Fibroblast of upper back skin (primary cell): ENCODE measurements at places on chromosomes 12 and 14.

GRCh38 chr14:25011095-25011494, 38.9 kb downstream of the STXBP6 start:
- no peak for DNase-seq

DNA sequence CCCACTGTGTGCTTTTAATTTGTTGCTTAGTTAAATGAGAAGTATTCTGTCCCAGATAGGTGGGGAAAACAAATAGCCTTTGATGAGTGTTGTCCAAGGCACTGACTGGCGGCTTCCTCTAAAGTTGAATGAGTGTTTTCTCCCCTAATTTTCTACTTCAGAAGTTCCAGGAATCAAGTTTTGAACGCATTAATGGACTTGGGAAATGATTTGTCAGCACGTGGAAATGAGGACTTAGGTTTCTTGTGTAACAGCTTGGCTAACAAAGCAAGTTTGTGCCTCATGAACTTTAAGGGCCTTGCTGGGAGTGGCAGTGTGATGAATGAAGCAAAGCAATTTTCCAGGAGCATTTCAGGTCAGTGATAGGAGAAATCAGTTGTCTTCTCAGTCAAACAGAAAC, 56.9 kb downstream of the LIN52 start:
- no peak for DNase-seq

DNA sequence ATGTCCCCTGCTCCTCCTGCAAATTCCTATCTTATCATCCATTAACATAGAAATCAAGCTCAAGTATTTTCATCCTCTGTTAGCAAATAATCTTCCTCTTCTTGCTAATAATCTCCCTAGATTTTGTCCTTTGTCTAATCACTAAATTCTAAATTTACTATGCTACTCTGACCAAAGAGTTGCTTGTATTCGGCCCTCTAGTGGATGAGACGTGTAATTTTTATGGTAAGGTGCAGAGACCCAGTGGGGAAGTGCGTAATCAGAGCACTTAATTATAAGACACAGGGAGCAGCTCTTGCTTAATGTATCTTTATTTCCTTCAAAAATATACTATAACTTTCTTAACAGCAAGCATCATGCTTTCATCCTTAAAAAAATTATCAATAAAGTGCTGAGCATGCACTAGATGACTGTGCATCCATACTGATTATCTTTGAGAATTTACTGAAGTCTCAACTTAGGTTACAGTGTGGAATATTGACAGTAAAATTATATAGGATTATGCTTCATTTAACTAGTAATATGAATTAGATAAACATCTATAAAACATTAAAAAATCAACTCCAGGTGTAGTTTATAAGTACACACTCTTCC, 212.6 kb downstream of the SLC16A7 start:
- DNase-seq: peak; percentile 36

DNA sequence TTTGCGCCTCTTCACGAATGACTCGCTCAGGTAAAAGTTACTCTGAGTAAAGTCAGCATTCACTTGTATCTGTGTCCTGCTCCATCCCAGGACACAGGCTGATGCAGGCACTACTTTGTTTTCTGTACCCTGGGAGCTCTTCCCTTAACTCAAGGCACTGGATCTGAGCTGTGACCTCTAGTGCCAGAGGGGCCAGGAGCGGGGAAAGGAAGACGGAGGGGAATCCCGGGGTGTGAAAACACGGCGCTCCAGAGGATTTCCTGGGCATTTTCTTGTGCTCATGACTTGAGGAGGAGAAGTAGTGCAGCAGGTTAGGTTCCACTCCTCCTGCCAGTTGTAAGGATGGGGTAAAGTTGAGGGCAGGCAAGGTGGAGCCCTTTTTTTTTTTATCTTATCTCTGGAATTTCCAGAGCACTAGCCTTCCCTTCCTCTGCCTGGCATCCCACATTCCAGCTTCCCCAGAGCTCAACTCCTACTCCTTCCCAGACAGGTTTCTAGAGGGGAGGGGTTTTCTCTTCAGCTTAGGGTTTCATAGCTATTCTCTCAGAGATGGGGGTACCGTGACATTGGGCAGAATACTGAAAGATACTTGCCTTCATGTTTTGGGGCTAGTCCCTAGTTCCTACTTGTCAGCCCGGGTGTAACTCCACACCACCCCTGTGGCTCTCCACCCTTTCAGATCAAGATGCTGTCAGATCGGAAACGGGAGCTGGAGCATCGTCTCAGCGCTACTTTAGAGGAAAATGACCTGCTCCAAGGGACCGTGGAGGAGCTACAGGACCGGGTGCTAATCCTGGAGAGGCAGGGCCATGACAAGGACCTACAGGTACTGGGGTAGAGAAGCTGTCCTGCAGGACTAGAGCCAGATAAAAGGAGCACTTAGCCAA, 52.3 kb downstream of the RAB35 start:
- DNase-seq: no peak

- DNase-seq: no peak
These were observed 20.8 kb upstream of the AMN start for GRCh38 chr14:102901633-102902032.

DNA sequence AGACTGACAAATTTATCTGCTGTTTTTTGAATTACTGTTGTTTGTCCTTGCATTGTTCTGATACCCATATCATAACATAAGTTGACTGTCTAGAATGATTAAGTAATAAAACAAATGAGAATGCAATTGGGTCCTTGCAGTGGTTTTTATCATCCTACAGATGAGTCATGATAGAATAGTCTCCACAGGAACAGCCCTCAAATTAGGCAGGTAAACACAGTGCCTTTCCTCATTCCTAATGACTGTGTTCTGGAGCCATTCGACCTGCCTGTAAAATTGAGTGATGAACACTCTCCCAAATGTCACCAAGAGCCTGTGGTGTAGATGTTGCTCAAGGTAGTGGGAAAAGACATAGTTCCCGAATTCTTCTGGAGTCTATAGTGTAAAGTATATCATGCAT, 12.3 kb downstream of the NKX2-8 start:
- DNase-seq: no peak

DNA sequence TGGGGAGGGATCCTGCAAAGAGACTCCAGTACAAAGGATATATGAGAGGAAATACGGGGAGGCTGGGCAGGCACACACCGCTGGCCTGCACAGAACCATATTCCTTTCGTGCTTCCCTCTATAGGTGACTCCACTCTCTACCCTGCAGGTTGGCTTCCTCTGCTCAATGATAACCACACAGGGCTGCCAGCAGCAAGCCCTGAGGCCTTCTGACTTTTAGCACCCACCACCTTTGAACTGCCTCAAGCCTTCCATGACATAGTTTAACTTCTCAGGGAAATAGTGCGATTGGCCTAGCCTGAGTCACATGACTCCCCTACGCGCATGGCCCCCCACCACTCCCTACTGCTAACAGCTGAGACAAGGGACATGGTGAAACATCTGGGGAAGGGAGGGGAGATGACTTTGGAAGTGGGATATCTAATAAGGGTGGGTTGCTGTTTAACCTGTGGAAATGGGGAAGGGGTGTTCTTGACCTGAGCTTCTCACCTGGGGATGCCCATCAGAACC, 3.0 kb upstream of the FOXN3 start:
- DNase-seq: no peak

GRCh38 chr12:73421832-73422231, 1115.8 kb upstream of the ATXN7L3B start:
- peak; percentile 55 for DNase-seq

DNA sequence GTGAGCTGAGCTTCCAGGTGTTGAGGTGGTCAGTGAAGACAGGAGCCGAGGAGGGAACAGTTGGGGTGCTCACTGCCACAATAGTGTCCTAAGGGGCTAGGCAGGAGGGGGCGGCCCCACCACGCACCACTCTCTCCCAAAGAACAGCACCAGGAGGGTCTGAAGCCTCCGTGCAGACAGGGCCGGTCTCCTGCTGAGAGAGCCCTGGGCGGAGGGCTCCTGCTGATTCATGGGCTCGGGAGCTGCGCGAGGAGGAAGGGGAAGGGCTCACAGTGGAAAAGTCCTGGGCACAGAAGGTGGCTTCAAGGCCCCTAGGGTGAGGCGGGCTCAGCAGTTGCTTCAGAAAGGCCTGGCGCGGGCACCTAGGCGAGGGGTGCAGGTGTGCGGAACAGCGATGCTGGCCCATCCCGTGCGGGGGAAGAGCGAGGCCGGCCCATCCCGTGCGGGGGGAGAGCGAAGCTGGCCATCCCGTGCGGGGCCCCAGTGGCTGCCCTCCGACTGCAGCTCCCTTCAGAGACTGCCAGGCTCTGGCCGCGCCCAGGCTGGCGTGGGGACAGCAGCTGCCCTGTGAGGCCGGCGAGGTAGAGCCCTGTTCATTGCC, 176.7 kb downstream of the ADGRD1 start:
- DNase-seq: no peak

- peak; percentile 55 for DNase-seq
These were observed 76.3 kb downstream of the CACNA1C start for GRCh38 chr12:2129076-2129475.

GRCh38 chr14:65783576-65783975, 371.0 kb downstream of the FUT8 start:
- peak; percentile 20 for DNase-seq

DNA sequence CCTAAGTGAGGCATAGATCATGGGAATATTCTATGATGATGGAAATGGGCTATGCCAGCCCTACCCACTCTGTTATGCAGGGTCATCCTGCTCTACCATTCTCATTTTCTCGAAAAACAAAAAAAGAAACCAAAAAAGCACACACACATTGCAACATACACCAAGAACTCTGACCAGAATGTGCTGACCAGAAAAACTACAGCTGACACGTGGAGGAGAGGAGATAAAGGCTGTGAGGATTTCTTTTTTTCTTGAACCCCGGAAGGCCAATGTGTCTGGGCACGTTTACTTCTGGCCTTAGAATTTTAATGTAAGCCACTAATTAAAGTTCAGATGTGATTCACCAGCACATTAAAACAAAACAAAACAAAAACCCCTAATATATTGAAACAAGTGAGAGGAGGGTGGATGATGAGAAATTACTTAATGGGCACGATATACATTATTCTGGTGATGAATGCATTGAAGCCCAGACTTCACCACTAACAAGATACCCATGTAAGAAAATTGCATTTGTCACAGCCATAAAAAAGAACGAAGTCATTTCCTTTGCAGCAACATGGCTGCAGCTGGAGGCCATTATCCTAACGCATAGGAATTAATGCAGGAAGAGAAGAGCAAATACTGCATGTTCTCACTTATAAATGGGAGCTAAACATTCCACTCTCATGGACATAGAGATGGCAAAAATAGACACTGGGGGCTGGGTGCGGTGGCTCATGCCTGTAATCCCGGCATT, 66.3 kb upstream of the PLEKHG3 start:
- peak; percentile 45 for DNase-seq

GRCh38 chr12:106508966-106509365, 73.8 kb upstream of the RFX4 start:
- DNase-seq: no peak

DNA sequence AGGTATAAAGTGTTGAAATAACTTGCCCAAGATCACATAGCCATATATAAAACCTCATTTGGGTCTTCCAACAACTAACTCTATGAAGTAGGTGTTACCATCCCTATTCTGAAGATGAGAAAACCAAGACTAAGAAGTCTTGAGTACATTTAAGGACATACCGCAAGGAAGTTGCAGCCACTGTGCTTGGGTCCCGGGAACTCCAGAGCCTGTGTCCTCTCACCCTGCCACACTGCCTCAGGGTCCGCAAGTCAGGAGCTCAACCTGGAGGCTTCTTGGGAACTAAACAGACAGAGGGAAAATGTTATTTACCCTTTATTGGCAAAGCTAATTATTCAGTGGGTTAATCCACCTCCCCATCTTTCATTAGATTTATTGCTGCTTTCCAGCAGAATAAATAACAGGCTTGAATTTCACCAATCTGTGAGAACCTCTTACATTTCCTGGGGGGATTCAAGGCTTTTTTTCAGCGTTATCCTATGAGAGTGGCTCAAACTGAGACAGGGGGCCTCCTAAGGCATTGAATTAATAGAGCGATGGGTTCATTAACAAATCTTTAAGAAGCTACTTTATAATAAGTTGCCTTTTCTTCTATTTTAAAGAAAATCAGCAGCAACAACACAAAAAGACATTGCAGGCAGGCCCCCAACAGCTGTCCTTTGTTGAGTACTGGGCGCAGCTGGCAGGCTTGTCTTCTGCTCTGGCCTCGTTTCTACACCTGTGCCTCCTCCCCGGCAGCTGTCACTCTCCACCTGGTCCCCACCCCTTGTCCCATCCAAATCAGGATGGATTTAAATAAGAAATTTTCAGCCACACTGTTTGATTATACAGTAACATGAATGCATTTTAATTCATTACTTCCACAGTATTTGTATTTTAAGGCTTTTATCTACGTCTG, 25.3 kb downstream of the PHLDA1 start:
- no peak for DNase-seq

- DNase-seq: no peak
These were observed 90.1 kb downstream of the NCOR2 start for GRCh38 chr12:124477107-124477915.

DNA sequence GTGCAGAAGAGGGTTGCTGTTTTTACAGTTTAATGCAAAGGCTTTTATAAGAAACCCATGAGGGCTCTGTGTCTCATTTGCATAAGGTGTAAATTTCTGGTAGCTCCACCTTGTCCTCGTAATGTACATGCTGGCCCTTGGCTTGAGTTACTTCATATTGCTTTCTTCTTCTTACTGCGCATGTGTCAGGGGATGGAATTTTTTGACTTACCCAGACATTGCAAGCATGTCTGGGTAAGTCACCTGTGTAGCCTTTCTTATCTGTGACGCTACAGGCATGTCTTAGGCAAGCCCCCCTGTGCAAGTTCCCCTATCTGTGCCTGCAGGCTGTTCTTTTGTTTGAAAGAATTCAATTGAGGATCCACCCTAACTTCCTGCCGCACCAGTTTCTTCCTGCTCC, 274.2 kb downstream of the ETNK1 start:
- DNase-seq: no peak

DNA sequence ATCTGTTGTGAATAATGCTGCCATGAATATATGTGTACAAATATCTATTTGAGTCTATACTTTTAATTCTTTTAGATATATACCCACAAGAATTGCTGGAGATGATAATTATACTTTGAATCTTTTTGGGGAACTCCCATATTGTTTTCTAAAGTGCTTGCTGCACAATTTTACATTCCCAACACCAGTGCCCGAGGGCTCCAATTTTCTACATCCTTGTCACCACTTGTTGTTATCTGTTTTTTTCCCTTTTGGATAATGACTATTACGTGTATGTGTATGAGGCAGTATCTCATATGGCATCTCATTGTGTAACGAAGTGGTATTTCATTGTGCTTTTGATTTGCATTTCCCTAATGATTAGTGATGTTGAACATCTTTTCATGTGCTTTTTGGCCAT, 127.1 kb downstream of the SUDS3 start:
- no peak for DNase-seq

- peak; percentile 84 for DNase-seq
These were observed at the start of gene ULK1 for GRCh38 chr12:131894313-131894860. ULK1 (plus strand) TSS chr12:131894622; CDS start chr12:131895002, 380 bp downstream.

- peak; percentile 91 for DNase-seq
These were observed 369.1 kb downstream of the NPAS3 start for GRCh38 chr14:33307691-33308251.
